ENCODE measurements at places on chromosomes 4 and X.
A peak's percentile ranks its signal among the peaks of the same experiment; 100 is the strongest.

- no peak for DNase-seq
Measured at GRCh38 chrX:110966839-110967238, 129.2 kb upstream of the PAK3 start.

- DNase-seq = no peak
Measured at GRCh38 chr4:153933915-153934687, 145.2 kb upstream of the SFRP2 start.

GRCh38 chrX:131725001-131725654 lies 181.3 kb downstream of the OR13H1 start:
- no peak for DNase-seq

DNA sequence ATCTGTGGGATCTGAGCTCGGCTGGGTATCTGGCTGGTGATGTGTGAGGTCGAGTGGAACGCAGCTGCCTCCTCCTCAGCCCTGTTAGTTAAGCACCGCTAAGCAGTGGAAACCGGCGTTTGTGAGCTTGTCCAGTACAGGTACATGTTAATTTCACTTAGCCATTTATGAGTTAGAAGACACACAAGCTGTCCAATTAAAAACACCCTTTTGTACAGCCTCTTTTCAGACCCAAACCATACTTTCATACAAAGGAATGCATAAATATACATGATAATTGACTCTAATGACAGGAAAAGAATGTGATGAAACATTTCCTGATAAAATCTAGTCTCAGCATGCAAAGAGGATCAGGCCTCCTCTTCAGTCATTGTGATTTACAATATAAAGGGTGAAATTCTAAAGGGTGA lies 163.6 kb upstream of the FAT1 start:
- no peak for DNase-seq

- DNase-seq = no peak
Measured at GRCh38 chr4:63663870-63664269, 745.4 kb downstream of the TECRL start.

GRCh38 chr4:8301851-8302730 lies 32.5 kb downstream of the HTRA3 start:
- DNase-seq = no peak

DNA sequence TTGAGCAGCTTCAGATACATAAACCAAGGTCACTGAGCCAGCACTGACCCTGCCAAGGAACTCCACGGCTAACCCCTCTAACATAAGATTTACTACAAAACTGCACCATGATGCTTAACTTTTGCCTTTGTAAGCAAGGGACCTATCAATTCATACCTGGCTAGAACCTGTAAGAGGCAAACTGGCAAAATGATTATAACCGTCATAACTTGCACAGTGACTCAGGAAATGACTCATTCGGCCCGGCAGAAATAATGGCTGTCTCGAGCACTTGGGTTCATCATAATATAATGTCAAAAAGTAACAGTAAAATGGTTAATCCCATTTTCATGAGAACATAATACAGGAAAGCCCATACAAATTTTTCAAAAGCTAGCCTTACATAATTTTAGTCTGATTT lies 17.2 kb downstream of the RASGEF1B start:
- DNase-seq = peak; percentile 38

- no peak for DNase-seq
Measured at GRCh38 chr4:155879767-155880166, 13.7 kb upstream of the ASIC5 start.

DNA sequence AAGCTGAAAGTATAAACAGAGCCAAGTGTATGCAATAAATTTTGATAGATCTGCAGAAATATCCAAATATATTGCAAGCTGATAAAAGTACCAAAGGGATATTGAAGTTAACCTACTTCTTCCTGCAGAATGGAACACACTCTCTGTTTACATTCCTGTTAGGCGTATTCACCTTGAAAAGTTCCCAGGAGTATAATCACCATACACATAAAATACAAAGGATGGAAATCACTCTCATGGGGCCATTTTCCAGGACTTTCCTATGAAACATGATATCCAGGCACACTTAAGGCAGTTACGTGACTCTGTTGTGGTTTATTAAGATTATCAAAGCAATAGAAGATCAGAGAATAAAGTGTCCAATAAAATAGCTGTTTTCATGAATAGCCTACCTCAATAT lies 1142.3 kb downstream of the NLGN4X start:
- no peak for DNase-seq

GRCh38 chr4:70666369-70666768 lies at the start of gene JCHAIN:
Gene JCHAIN (minus strand): TSS chr4:70666508. CDS start chr4:70666490, 18 bp downstream.
- DNase-seq = no peak

DNA sequence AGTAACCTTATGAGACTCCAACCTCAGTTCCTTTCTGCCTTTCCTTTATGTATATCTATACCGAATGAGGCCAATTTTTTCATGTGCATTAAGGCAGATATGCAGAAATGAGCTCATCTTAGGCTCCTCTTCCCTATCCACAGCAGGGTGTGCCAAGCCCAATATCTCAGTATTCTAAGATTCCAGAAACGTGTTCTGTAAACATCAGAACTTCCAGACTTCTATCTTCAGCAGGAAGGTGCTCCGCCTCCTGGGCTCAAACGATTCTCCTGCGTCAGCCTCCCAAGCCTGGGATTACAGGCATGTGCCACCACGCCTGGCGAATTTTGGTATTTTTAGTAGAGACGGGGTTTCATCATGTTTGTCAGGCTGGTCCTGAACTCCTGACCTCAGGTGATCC lies 31.0 kb upstream of the CCNG2 start:
- DNase-seq = no peak

DNA sequence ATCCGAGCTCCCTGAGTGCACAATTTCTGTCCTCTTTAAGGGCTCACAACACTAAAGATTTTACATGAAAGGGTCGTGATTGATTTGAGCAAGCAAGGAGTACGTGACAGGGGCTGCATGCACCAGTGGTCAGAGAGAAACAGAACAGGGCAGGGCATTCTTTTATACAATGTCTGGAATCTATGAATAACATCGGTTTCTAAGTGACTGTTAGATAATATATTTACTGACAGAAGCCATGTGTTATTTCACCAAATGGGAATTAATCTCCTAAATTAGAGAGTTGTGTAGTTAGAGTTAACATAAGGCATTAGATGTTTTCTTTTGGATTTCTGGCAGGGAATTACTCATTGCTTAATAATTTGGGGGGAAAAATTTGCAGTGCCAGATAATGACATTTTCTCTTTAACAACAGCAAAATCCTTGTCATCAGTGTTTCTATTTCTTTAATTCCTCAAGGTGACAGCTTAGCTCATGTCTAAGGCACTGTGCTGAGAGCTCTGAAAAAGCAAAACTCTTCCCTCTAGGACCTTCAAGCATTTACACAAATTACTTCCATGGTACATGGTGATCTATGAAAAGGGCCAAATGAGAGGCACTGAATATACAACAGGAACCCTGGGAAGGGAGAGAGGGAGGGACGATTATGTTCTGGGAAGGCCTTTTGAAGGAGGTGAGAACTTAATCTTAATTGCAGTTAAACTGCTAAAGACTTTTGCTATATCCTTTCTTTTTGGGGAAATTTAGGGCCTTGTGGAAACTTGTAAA lies 145.0 kb downstream of the RTL3 start:
- no peak for DNase-seq

DNA sequence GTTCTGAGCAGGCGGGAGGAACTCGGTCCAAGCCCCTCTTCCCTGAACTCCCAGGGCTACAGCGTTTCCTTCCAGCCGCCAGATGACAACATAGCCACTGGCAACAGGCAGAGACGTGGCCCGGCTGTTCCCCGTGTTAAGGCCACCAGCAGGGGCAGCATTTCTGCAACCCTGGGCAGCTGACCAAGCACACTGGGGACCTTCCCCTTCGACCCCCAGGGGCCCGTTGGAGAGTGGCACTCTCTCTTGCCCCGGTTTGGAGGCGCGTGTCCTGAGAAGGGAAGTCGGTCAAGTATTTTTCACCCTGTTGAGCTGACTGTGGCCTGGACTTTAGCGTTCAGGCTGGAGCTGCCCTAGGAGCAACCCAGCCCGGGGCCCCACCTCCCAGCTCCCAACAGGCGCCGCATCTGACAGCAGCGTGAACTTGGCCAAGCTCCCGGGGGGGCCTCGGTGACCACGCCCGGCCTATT lies 37.6 kb downstream of the ZBTB49 start:
- DNase-seq = no peak

- DNase-seq = no peak
Measured at GRCh38 chr4:152110780-152111179, 350.0 kb upstream of the GATB start.

DNA sequence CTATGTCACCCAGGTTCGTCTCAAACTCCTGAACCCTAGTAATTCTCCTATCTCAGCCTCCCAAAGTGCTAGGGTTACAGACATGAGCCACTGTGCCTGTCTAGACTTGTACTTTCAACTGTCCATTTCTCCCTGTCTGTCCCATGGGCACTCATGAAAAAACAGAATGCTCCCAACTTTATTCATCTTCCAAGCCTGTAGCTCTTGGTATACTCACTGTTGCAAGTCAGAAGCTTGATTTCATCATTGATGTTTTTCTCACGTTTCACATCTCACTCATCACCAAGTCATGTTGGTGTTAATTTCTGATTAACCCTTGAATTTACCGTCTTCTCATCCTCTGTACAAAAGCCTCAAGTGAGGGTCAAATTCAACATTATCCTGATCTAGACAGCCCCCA lies 7.3 kb upstream of the SRP72 start:
- DNase-seq = no peak

- DNase-seq = no peak
Measured at GRCh38 chr4:145882604-145883003, 56.0 kb downstream of the ZNF827 start.

DNA sequence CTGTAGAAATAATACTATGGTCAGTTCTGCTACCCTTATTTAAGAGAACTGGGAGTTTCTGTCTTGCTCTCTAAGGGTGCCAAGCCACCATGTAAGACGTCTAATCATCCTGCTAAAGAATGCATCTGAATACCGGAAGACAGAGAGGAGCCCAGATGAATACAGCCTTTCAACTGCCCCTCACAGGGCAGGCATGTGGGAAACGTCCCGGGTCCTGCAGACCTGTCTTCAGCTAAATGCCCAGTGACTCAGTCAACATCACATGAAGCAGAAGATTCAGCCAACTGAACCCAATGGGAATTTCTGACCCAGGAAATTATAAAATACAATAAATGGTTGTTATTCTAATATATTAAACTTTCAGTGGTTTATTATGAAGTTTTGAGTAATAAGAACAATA lies 2141.0 kb upstream of the AGA start:
- DNase-seq = no peak

DNA sequence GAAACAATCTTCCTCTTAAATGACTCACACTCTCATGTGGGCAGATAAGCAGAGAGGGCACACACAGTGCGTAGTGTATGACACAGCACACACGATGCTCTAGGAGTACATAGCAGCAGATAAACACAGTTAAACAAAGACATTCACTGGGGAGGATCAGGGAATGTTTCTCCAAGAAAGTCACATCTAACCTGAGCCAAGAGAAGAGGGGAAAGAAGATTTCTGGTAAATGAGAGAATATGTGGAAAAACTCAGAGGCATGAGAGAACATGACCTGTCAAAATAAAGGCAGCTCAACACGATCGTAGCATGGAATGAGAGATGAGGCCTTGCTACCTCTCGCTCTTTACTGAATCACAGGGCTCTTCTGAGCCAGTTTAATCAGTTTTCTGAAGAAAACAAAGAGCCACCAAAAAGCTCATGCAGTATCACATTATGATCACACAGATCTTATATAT lies 251.0 kb downstream of the ANK2 start:
- DNase-seq = no peak

DNA sequence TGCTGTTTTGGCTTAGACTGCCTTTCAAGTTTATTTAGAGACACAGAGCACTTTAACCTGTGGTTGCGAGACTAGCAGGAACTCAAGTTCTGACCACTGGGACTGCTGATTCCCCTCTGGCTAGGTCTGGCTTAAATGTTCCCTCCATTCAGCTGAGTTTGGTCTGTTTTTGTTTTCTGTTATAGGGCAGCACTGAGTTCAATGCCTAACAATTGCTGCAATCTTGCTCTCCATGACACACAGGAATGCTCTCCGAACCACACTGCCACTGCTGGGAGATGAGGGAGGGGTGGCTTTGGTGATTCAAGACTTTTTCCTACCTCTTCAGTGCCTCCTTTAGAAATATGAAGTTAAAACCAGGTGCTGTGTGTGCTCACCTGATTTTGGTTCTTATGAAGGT lies 106.3 kb upstream of the EOLA2 start:
- no peak for DNase-seq

DNA sequence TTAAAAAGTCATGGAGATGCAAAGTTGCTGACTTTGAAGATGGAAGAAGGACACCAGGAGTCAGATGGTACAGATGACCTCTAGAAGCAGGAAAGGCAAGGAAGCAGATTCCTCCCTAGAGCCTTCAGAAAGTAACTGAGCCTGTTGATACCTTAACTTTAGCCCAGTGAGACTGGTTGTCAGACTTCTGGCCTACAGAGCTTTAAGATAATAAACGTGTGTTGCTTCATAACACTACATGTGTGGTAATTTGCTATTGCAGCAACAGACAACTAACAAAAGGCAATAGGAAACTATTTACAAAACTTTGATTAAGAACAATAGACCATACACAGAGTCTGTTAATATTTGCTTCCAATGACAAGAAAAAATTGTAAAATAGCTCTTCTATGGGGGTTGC lies 102.0 kb upstream of the USP38 start:
- no peak for DNase-seq

GRCh38 chr4:80592950-80593349 lies 257.4 kb downstream of the CFAP299 start:
- no peak for DNase-seq

- DNase-seq = no peak
Measured at GRCh38 chr4:657338-657833, 16.7 kb downstream of the ATP5ME start.

DNA sequence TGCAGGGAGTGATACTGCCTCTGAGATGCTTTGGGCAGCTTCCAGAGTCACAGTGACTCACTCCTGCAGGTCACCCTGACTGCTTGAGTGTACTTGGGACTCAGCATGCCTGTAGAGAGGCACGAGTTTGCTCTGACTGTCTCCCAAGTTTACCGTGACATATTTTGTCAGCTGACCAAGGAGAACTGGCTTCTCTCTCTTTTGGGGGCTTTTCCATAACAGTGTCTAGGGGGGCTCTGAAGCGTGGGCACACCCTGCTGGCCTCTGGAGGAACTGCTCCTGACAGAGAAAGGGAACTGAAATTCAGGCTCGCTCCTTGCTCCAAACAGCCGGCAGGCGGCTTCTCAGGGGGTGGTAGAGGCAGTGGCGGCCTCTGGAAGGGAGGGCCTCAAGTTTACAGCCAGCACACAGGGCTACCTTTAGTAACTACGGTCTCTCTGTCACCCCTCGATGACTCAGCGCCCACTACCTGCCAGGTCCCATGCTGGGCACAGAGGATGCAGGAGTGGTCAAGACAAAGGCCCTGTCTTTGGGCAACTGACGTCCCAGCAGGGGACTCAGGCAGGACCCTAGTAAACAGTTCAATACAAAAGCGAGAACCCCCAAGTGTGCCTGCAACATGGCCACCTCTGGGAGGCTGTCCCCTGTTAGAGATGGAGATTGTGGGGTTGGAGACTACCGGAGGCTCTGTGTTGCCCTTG lies 17.8 kb downstream of the ZNF185 start:
- DNase-seq = no peak

GRCh38 chrX:11347300-11347699 lies 54.1 kb downstream of the AMELX start:
- no peak for DNase-seq

- DNase-seq = peak; percentile 28
Measured at GRCh38 chr4:80336582-80336981, 1.1 kb downstream of the CFAP299 start.

Data from colonic mucosa (tissue), 4 donors.